ENCODE measurements at places on chromosomes 1 and 21. TPM values are rescaled to one million over a fixed set of nuclear protein-coding genes. Genes with fewer than 3 reads are reported as not detected.

The UMODL1 gene
- 0.36 TPM for total RNA-seq

The CBS gene
- 0.44 TPM for total RNA-seq

The AK4 gene
- total RNA-seq: 0.34 TPM

The TACSTD2 gene
- total RNA-seq: not detected

The CASZ1 gene
- 27.2 TPM for total RNA-seq

The KCNA10 gene
- not detected for total RNA-seq

The GDAP2 gene
- 41.5 TPM for total RNA-seq

The AMY1B gene
- not detected for total RNA-seq

The SLC6A9 gene
- total RNA-seq: 6.4 TPM

The EDARADD gene
- not detected for total RNA-seq

The FBLIM1 gene
- total RNA-seq: not detected

The DCST1 gene
- not detected for total RNA-seq

The FALEC gene
- 2.6 TPM for total RNA-seq

The RGSL1 gene
- not detected for total RNA-seq

The HOOK1 gene
- total RNA-seq: 12.6 TPM

The ZNF436 gene
- 10.1 TPM for total RNA-seq

The SLC22A15 gene
- total RNA-seq: 9.3 TPM

The HSD11B1 gene
- total RNA-seq: not detected

The CAMK2N1 gene
- 6.0 TPM for total RNA-seq

The GBP6 gene
- 0.12 TPM for total RNA-seq

The LCK gene
- 22.3 TPM for total RNA-seq

The RAP1GAP gene
- 0.07 TPM for total RNA-seq

The IVL gene
- not detected for total RNA-seq

The SMPDL3B gene
- total RNA-seq: not detected

The PEA15 gene
- total RNA-seq: 81.7 TPM

The CCDC190 gene
- total RNA-seq: not detected

The EGLN1 gene
- 18.5 TPM for total RNA-seq

The MAST2 gene
- total RNA-seq: 26.4 TPM

The C8B gene
- not detected for total RNA-seq

The LAMC2 gene
- 0.10 TPM for total RNA-seq

The SKI gene
- 74.9 TPM for total RNA-seq

The RPTN gene
- total RNA-seq: not detected

The GSTM5 gene
- total RNA-seq: not detected

The LCE1E gene
- total RNA-seq: not detected

The C1orf226 gene
- total RNA-seq: not detected

The ILF2 gene
- 89.8 TPM for total RNA-seq

The PYHIN1 gene
- total RNA-seq: 12.0 TPM

The ENAH gene
- total RNA-seq: 1.3 TPM

The KCNE2 gene
- not detected for total RNA-seq

The SLC9C2 gene
- total RNA-seq: not detected

The FAM151A gene
- total RNA-seq: not detected

The PTGER3 gene
- total RNA-seq: 0.22 TPM

The OPTC gene
- not detected for total RNA-seq

The FCRL4 gene
- total RNA-seq: 0.68 TPM

The ALPL gene
- total RNA-seq: 12.2 TPM

The ADAMTS1 gene
- not detected for total RNA-seq

The CFAP45 gene
- total RNA-seq: 2.4 TPM

The NKAIN1 gene
- total RNA-seq: not detected

The ARHGAP30 gene
- 146 TPM for total RNA-seq

The SLAMF9 gene
- total RNA-seq: not detected

The CD5L gene
- 0.17 TPM for total RNA-seq

The PLA2G2C gene
- 0.10 TPM for total RNA-seq

The MIXL1 gene
- total RNA-seq: 1.7 TPM

The MR1 gene
- total RNA-seq: 26.1 TPM

The PHLDA3 gene
- 0.20 TPM for total RNA-seq

The VANGL2 gene
- total RNA-seq: 14.5 TPM

The PRKAA2 gene
- not detected for total RNA-seq

The NMNAT2 gene
- total RNA-seq: not detected

All from B cell (primary cell).